ENCODE measurements at places on chromosomes 6 and 20. TPM values are rescaled to one million over a fixed set of nuclear protein-coding genes. Genes with fewer than 3 reads are reported as not detected.

BPIFB1 gene
- not detected for total RNA-seq

DNA sequence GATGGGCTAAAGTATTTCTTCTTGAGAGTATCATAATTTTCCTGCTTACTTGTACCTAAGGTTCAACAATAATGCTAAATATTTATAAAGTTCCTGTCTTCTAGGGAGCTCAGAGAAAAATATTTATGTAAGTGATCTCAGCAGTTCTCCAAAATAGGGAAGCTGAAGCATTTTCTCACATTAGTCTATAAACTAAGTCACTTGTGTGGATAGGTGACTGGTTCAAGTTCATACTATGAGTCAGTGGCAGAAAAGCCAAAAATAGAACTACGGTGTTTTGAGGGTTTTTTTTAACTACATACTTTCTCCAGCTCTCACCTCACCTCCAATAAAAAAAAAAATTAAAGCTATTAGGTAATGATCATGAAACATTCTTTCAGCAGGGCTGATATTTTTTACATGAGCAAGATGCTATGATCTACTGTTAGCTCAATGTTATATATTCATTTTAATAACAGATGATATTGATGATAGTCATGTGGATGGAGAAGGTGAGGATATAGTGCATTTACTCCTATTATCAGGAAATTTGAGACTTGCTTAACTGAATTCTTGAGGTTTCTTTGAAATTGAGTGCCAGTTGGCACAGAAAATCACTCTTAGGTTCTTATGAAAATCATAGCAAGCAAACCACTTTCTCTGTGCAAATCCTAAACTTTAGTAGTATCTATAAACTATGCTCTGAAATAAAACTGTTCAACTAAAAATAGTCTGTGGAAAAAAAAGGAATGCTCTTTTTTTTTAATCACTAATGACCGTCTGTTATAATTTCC lies 4.1 kb upstream of the MOXD1 start:
- H3K4me1 ChIP-seq = no peaks in the 10 kb centered on the region
- peaks cover 3% of the 10 kb centered on the region for H3K27me3 ChIP-seq
- H3K36me3 ChIP-seq = no peaks in the 10 kb centered on the region
- DNase-seq = no peak
- no peak overlapping the region for H3K4me3 ChIP-seq

GRCh38 chr20:63966172-63966943 lies 3.4 kb downstream of the ZNF512B start:
- H3K36me3 ChIP-seq = peaks cover 2% of the 10 kb centered on the region
- peaks cover 6% of the 10 kb centered on the region for H3K4me1 ChIP-seq
- no peak overlapping the region for H3K4me3 ChIP-seq
- no peak overlapping the region for H3K27ac ChIP-seq
- no peaks in the 10 kb centered on the region for H3K27me3 ChIP-seq

- DNase-seq = no peak
- no peaks in the 10 kb centered on the region for H3K27me3 ChIP-seq
- H3K36me3 ChIP-seq = no peaks in the 10 kb centered on the region
- no peaks in the 10 kb centered on the region for H3K4me1 ChIP-seq
These were observed 22.6 kb upstream of the CRISP1 start for GRCh38 chr6:49888742-49889431.
